ENCODE measurements at places on chromosomes 5 and 9.

DNA sequence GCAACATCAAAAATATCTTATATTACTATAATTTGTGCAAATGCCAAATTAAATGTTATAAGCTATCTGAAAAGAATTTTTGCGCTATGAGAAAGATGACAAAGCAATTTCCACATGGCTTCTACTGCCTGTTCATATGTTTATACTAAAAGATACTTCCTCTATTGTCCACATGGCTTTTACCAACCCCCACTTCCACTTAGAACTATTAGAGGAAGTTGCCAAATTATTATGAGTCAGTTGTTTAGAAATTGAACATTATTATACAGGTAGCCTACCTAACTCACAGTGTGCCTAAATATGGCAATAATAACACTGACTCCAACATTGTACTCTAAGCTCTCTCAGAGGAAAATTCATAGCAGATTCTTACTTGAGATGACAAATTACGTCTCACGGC is 37.6 kb upstream of the SLC27A6 start:
- no peak for DNase-seq

DNA sequence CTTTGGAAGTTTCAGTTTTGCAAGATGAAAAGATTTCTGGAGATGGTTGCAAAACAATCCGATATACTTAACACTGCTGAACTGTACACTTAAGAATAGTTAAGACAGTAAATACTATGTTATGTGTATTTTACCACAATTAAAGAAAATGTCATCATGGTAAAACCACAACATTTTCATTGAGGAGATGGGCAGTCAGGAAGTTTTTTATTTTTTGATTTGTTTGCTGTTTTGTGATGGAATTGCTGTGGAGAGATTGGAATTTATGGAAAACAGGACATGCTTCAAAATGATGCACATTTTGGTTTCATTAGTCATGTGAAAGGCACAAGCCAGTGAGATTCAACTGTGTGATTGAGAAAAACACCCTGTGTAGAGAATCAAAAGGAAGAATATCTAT is 90.5 kb upstream of the AGXT2 start:
- no peak for DNase-seq

DNA sequence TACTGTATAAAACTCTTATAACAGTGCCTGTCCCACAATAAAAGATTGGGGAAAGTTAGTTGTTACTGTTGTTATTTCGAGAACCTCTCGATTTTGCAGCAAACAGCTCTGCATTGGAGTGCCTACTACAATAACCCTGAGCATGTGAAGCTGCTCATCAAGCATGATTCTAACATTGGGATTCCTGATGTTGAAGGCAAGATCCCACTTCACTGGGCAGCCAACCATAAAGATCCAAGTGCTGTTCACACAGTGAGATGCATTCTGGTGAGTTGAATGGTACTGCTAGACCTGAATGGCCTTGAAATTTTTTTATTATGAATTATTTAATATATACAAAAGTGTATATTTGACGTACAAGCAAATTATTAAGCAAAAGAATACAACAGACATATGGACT is 123.2 kb downstream of the TEX10 start:
- DNase-seq: no peak

DNA sequence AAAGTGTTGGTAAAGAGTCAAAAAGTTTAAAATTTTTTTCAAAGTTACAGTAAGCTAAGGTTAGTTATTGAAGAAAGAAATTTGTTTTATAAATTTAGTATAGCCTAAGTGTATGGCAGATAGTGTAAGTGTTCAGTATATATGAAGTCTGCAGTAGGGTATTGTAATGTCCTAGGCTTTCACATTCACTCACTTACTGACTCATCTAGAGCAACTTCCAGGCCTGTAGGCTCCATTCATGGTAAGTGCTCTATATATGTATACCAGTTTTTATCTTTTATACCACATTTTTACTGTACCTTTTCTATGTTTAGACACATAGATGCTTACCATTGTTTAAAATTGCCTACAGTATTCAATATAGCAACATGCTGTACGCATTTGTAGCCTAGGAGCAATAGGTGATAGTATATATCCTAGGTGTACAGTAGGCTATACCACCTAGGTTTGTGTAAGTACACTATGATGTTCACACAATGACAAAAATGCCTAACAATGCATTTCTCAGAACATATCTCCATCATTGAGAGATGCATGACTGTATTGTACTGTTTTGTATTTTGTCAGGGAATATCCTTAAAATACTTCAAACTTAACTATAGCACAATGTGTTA is 38.5 kb downstream of the CYSTM1 start:
- DNase-seq: no peak

- DNase-seq: no peak
Observed at GRCh38 chr5:101663543-101663942, 632.5 kb downstream of the SLCO4C1 start.

GRCh38 chr5:111635151-111635902 is 121.7 kb downstream of the NREP start:
- DNase-seq: no peak

DNA sequence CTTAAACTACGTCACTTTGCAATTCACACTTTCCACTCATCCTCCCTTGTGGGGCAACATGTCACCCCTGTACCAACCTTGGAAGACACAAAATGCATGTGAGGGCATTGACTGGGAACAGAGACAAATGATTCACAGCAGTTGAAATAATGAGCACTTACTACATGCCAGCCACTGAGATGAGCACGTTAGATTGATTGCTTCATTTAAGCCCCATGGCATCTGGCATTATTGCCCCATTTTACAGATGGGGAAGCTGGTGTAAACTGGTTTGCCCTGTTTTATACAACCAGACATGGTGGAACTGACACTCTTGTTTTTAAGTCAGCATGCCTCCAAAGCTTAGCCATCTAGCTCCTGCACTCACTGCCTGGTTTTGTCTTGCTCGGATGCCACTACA is 204.7 kb downstream of the PAPPA start:
- DNase-seq: no peak

GRCh38 chr5:171961117-171961516 is 45.3 kb downstream of the FBXW11 start:
- DNase-seq: no peak

GRCh38 chr5:103703617-103704016 is 141.0 kb upstream of the NUDT12 start:
- no peak for DNase-seq

DNA sequence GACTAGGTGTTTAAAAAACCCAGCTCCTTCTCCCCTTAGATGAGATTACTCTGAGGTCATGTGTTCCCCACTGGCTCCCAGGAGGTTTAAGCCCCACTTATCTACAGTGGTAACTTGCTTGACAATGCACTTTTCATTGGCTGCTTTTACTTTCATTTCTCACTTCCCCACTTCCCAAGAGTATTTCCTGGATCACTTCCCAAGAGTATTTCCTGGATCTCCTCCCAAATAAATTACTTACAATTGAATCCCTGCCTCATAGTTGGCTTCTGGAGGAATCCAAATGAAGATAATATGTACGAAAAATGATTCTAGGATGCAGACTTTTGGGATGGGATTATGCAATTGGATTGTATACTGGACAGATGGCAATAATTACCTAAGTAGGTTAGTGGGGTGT is 47.1 kb upstream of the CHSY3 start:
- DNase-seq: no peak

DNA sequence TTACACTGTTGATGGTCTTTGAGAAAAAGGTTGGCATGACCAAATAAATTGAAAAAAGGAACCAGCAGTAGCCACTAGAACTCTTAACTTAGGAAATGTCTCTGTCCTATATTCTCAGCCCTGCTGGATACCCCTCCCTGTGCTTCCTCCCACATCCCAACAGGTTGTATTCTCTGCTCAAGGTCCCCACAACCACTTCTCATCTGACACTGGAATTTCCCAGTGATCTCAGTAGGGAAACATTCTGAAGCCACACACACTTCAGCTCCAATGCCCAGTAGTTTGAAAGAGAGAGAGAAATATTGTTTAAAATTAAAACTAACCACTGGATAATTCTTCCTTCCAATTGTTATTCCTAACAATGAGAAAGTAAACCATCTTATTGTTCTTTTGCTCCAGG is 30.0 kb upstream of the NREP start:
- DNase-seq: no peak

- no peak for DNase-seq
Observed at GRCh38 chr9:119500072-119500771, 131.0 kb upstream of the BRINP1 start.

DNA sequence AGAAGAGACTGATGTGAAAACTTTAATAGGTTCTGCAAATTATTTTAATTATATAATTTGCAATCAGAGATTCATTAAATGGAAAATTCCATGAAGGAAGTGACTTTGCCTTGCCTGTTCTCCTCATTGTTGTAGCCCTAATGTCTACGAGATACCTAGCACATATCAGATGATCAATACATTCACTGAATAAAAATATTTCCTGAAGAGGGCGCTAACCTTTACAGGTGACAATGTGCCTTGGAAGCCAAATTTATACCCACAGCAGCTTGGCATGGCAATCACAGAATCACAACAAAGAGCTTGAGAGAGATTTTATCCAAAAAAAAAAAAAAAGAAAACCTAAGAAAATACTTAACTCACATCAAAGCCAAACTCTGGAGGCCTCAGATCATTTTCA is 17.4 kb downstream of the HAUS6 start:
- DNase-seq: no peak

DNA sequence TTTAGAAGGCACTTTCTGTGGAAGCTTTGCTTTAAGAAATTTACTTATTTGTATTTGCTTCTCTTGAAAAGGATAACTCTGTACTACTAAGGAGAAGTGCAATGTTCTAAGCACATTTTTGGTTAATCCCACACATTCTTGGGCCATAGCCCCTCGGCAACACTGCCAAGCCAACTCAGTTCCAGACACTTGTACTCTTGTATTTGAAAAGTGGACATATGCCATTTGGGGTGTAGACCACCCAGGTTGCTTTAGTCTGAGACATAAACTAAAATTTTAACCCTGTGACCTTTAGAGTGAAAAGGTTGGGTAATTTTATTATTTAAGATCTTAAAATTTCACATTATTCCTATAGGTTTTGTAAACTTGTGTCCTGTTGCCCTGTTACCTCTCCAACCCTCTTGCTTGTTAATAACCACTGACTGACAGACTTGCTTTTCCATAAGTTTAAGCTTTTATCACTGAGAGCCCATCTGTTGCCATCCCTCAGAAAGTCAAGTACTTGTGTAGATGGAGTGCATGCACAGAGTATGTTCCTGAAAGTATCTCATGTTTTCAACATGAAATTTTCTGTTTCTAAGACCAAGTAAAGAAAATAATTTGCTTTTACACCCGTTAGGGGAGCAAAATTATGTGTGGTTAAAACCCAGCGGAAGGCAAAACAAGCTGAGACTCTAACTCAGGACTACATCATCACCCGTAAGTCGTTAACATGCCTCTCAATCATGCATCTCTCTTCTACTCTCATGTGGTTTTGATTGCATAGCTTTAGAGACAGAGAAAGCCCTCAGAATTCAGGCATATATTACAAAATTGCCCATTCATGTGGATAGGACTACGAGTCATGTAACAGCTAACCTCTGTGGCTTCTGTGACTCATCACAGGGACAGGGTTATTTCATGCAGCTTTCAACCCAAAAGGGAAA is 117.3 kb downstream of the GDNF start:
- no peak for DNase-seq

DNA sequence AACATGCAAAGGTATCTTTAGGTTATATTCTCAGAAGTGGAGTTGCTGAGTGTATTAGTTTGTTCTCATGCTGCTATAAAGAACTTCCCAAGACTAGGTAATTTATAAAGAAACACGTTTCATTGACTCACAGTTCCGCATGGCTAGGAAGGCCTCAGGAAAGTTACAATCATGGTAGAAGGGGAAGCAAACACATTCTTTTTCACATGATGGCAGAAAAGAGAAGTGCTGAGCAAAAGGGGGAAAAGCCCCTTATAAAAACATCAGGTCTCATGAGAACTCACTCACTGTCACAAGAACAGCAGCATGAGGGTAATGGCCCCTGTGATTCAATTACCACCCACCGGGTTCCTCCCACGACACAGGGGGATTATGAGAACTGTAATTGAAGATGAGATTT is 163.6 kb upstream of the PRLR start:
- no peak for DNase-seq
